Tibial artery (tissue), 4 donors: ENCODE measurements at places on chromosomes 6 and 20.
A peak's percentile ranks its signal among the peaks of the same experiment; 100 is the strongest.

DNA sequence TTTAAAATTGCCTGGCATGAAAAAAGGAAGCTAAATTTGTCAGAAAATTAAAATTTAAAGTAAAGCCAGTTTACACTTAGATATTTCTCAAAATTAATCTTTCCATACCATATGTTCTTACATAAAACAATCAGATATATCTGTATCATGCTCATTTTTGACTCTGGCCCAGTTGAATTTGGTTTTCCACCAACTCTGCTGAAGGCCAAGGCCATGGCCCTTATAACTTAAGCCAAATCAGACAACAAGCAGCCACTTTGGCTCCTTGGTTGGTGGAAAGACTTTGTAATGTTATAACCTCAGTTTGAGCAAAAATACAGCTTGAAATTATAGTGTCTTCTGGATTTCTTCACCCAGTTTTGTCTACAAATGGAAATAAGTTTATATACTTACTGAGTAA lies 97.3 kb downstream of the CENPW start:
- no peak overlapping the region for H3K27ac ChIP-seq

GRCh38 chr6:52393780-52394179 lies 26.4 kb upstream of the EFHC1 start:
- H3K27ac ChIP-seq, result no peak overlapping the region
- no peak overlapping the region for H3K4me3 ChIP-seq
- no peaks in the 10 kb centered on the region for H3K27me3 ChIP-seq
- H3K4me1 ChIP-seq, result no peaks in the 10 kb centered on the region
- no peak for DNase-seq
- no peaks in the 10 kb centered on the region for H3K36me3 ChIP-seq

- no peak overlapping the region for H3K4me3 ChIP-seq
- H3K27ac ChIP-seq, result peak overlapping the region; percentile 47
- H3K36me3 ChIP-seq, result no peaks in the 10 kb centered on the region
- H3K4me1 ChIP-seq, result peaks cover 9% of the 10 kb centered on the region
- no peak for DNase-seq
- no peaks in the 10 kb centered on the region for H3K27me3 ChIP-seq
Observed at GRCh38 chr20:62381202-62381797, 5.6 kb upstream of the RPS21 start.

GRCh38 chr6:82507112-82507511 lies 143.5 kb downstream of the TPBG start:
- no peak for DNase-seq
- H3K4me3 ChIP-seq, result no peak overlapping the region
- H3K4me1 ChIP-seq, result no peaks in the 10 kb centered on the region

DNA sequence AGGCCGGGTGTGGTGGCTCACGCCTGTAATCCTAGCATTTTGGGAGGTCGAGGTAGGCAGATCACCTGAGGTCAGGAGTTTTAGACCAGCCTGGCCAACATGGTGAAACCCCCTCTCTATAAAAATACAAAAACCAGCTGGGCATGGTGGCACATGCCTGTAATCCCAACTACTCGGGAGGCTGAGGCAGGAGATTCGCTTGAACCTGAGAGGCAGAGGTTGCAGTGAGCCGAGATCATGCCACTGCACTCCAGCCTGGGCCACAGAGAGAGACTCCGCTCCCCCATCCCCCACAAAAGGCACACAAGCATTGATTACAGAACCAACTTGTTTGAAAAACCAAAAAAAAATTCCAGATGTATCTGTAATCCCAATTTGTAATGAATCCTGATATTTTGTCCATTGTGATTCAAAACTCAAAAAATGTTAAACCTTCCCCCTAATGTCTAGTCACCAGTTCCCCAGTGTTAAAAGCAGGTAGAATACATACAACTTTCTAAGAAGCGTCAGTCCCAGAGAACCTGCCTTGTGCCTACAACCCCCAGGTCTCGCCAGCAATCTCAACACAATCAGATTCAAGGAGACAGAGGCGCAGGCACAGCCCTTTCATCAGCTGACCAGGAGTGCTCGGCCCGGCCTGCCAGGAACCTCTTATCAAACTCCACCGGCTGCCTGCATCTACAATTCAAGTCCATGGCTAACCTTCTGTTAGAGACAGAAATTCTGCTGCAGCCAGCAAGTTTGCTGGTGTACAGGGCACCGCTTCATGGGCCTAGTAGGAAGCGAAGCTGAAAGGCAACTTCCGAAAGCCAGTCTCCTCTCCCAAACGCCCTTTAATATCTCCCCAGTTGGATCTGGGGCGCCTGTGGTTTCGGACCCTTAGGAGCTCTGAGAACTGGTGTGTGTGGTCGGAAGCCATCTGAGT lies 2.1 kb downstream of the EZR start:
- H3K4me1 ChIP-seq, result no peaks in the 10 kb centered on the region
- H3K27me3 ChIP-seq, result no peaks in the 10 kb centered on the region
- H3K27ac ChIP-seq, result peak overlapping the region; percentile 99
- no peak for DNase-seq

DNA sequence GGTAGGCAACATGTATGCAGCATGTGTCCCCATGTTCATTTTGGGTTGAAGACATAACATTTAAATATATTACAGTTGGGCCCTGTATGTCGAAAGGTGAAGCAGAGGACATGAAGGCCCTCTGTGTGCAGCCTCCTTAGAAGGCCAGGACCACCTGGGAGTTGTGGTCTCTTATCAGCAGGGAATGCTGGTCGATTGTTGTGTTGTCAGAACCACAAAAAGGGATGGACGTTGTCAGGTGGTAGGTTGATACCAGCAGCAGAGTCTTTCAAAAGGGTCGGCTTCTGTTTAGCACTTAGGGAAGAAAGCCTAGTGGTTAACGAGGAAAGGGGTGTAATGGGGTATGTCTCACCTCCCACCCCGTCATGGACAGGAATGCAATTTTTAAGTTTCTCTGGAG lies 67.3 kb upstream of the SLC22A1 start:
- H3K4me3 ChIP-seq, result no peak overlapping the region
- peaks cover 80% of the 10 kb centered on the region for H3K36me3 ChIP-seq
- H3K27me3 ChIP-seq, result no peaks in the 10 kb centered on the region
- no peaks in the 10 kb centered on the region for H3K4me1 ChIP-seq
- H3K27ac ChIP-seq, result no peak overlapping the region

GRCh38 chr20:9480066-9480465 lies 34.3 kb upstream of the LAMP5 start:
- no peaks in the 10 kb centered on the region for H3K4me1 ChIP-seq
- H3K27me3 ChIP-seq, result no peaks in the 10 kb centered on the region
- H3K4me3 ChIP-seq, result no peak overlapping the region
- DNase-seq, result no peak
- H3K27ac ChIP-seq, result no peak overlapping the region

GRCh38 chr6:91094806-91095475 lies 508.1 kb upstream of the MAP3K7 start:
- no peak for DNase-seq
- H3K4me1 ChIP-seq, result no peaks in the 10 kb centered on the region
- H3K27me3 ChIP-seq, result no peaks in the 10 kb centered on the region
- H3K4me3 ChIP-seq, result no peak overlapping the region
- no peaks in the 10 kb centered on the region for H3K36me3 ChIP-seq
